ENCODE measurements at places on chromosomes 2 and 18.

GRCh38 chr2:42800981-42801380 is 8.6 kb upstream of the HAAO start:
- no peak for DNase-seq

- peak; percentile 30 for DNase-seq
Measured at GRCh38 chr18:56702946-56703345, 51.8 kb downstream of the WDR7 start.

- DNase-seq = no peak
Measured at GRCh38 chr2:46029332-46029811, 267.8 kb upstream of the EPAS1 start.

GRCh38 chr2:85401844-85402243 is 8.3 kb downstream of the CAPG start:
- no peak for DNase-seq

GRCh38 chr18:68150961-68151360 is 563.9 kb downstream of the TMX3 start:
- DNase-seq = no peak

- no peak for DNase-seq
Measured at GRCh38 chr2:170215021-170215420, 37.1 kb downstream of the MYO3B start.

DNA sequence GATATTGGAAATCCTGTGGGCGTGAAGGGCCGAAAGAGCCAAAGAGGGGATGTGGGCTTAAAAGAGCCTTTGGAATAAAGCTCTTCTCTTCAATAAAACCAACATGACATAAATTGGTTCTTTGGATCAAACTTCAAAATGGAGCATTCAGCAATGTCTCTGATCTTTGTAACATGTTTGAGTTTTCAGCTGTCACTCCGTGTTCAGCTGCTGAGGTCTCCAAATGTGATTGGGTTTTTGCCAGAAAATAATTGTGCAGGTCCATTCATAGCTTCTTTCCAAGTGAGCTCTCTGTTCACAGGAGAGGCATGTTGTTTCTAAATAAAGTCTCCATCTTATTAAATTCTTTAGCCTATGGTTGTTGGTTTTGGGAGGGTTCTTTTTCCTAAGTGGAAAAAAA is 127.6 kb upstream of the CCDC68 start:
- no peak for DNase-seq

GRCh38 chr2:239026711-239027361 is 179.0 kb downstream of the TWIST2 start:
- no peak for DNase-seq

DNA sequence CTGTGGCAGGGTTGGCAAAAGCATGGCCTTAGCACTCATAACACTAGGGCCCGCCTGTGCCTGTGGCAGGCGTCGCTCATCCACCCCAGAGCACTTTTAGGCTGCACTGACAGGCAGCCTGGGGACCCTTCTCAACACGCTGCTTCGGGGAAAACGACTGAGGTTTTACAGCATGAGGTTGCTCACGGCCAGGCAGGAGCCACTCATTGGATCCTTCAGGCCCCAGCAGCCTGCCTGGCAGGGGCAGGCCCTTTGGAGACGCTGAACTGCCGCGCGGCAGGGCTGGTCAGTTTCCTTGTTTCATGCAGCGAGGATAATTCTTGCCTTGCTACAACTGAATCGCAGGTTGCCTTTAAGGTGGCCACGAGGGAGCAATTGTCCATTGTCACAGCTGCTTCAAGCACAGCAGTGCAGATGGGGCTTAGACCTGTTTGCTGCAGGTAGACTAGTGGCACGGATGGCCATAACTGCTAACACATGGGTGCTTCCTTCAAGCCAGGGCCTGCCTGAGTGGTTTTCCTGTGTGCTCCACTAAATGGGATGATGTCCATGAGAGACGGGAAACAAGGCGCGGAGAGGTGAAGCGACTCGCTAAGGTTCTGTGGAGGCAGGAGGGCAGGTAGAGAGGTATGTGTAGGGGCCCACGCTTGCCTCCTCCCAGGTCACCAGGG is 49.9 kb upstream of the HS6ST1 start:
- no peak for DNase-seq

DNA sequence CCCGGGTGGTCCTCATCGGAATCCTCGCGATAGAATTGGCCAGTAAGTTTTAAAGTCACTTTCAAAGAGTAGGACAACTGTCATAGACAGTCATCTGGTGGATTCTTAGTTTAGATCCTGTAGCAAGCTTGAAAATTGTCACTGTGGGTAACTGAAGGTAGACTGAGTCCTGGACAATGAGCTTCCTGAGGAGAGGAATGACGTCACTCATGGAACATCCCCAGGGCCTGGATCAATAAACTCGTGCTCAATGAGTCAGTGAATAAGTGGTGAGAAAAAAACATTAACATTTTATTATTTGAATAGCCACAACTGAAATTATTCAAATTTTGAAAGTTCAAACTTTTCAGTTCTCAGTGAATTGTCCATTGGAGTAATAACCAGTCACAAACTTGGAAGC is 101.4 kb upstream of the CXCR4 start:
- no peak for DNase-seq

DNA sequence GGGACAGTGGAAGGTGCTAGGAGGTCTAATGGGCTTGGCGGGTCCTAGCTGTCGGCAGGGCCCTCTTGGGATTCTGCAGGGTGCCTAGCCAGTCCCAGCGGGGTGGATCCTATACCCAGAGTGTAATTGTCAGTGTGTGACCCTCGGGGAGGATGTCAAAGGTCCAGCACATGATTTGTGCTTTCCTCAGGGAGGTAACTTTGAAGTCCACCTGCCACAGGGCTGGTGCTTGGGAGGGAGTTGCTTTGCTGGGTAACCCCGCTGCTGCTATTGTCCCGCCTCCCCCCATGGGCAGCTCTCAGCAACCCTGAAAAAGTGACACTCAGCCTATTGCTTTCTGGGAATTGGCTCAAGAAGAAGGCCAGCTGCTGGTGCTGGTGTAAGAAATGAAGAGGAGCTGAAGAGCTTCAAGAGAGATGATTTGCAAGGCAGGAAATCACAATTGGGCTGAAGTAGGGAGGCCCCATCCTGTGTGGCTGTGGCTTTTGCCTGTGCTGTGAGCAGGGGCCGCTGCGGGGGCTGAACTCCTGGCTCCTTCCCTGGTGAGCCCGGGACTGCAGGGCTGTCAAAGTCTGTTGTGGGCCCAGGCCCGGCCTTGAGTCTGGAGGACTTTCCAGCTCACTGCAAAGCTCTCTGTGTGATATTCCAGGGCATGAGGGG is 36.4 kb downstream of the EMILIN2 start:
- DNase-seq = no peak

- no peak for DNase-seq
Measured at GRCh38 chr2:9329497-9329896, 93.8 kb downstream of the ITGB1BP1 start.

DNA sequence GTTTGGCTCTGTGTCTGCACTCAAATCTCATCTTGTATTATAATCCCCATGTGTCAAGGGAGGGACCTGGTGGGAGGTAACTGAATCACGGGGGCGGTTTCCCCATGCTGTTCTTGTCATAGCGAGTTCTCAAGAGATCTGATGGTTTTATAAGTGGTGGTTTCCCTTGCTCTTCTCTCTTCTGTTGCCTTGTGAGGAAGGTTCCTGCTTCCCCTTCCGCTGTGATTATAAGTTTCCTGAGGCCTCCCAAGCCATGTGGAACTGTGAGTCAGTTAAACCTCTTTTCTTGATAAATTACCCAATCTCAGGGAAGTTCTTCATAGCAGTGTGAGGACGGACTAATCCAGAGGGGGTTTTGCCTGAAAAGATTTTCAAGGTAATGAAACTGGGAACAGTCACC is 245.4 kb downstream of the GALR1 start:
- no peak for DNase-seq

DNA sequence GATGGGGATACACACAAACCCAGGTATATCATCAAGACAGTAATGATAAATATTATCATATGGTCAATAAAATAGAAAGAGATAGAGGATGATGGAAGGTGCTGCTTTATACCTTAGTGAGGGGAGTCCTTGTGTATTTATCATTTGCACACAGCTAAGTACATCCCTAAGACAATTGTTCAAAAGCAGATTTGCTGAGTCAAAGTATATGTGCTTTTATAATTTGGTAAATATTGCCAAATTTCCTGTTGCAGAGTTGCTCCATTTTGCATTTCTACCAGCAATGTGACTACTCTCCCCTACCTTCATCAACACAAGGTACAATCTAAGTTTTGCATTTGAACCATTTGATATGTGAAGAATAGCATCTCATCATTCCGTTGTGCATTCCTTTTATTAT is 22.6 kb upstream of the PLEK start:
- DNase-seq = no peak

DNA sequence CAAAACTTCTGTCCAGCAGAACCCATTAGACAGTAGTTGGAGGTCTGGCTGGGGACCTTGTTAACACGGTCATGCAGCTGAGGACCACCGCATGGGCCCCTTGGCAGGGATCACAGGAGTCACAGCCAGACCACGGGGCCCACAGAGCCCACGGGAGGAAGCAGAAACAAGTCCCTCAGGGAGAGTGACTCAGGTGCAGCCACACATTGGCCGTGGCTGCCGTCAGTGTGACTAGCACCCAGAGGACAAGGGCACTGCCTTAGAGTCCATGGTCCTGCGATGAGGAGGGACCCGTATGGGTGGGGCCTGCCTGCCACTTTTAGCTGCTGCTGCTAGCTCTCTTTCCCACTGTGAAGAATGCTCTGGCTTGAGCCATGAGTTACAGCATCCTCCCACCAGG is 5.9 kb upstream of the RFX8 start:
- no peak for DNase-seq

- DNase-seq = no peak
Measured at GRCh38 chr2:211367293-211367692, 810.9 kb downstream of the CPS1 start.

DNA sequence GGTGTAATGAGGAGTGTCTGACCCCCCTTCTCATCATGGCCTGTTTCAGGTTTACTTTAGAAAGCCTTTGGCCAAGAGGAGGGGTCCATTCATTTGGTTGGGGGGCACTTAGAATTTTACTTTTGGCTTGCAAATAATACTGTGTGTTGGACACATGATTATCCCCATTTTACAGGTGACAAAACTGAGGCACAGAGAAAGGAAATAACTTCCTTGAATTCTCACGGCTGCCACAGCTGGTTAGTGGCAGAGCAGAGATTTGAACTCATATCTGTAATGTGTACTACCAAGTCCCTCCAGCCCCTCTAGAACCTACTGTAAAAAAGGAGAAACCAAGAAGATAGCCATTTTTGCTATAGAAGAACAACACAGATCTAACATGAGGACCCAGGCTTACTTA is 124.8 kb upstream of the NDUFV2 start:
- DNase-seq = no peak

- DNase-seq = no peak
Measured at GRCh38 chr2:189300916-189301315, 121.4 kb upstream of the COL5A2 start.

GRCh38 chr18:33062834-33063364 is 290.1 kb upstream of the KLHL14 start:
- no peak for DNase-seq

- no peak for DNase-seq
Measured at GRCh38 chr2:69958480-69958879, 3.0 kb downstream of the ASPRV1 start.

- DNase-seq = peak; percentile 17
Measured at GRCh38 chr2:45852450-45853150, 201.1 kb downstream of the PRKCE start.

DNA sequence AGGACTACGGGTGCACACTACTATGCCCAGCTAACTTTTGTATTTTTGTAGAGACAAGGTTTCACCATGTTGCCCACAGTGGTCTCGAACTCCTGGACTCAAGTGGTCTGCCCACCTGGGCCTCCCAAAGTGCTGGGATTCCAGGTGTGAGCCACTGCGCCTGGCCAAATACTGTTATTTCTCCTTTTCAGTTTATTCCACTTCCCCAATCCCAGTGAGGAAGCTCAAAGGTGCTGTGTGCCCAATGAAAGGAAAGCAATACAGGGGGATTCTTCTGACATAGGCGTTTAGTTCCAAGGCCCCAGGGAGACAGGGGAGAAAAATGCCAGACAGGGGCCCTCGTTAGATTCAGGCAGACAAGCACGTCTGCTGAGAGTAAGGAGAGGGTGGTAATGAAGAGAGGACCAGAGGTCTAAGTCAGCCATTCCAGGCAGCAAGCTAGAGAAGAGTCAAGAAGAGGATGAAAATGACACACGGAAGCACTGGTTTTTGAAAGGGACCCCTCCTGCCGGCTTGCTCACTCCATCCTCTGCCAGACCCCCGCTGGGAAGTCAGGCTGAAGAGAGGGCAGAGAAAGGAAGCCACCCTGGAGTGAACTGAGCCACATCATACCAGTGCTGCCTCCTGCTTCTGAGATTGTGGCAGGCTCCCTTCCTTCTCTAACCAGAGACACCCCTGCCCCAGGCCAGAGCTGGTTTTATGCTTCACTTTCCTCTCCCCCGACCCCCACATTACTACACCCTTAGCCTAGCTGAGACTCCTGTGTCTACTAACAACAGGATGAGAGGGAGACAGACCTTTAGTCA is 6.7 kb downstream of the INO80C start:
- no peak for DNase-seq

GRCh38 chr2:120310136-120310535 is 35.8 kb upstream of the INHBB start:
- no peak for DNase-seq

DNA sequence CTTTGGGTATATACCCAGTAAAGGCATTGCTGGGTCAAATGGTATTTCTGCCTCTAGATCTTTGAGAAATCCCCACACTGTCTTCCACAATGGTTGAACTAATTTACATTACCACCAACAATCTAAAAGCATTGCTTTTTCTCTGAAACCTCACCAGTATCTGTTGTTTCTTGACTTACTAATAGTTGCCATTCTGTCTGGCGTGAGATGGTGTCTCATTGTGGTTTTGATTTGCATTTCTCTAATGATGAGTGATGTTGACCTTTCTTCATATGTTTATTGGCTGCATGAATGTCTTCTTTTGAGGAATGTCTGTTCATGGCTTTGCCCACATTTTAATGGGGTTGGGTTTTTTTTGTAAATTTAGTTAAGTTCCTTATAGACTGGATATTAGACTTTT is 382.6 kb upstream of the ZNF804A start:
- DNase-seq = no peak

DNA sequence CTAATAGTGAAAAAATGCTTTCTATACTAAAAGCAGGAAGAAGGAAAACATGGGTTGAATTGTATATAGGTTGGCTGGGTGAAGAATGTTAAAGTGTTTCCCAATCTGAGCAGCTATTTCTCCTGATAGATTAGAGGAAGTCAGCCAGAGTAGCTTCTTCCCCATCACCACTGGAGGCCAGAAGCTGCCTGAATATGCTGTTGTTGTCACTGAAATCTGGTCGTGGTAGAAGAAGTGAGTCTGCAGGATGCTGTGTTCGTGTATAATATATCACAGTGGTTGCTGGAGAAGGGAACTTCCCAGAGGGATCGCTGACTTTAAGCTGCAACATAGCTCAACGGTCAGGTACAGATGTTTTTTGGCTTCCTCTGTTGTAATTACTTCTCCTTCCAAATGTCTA is 247.5 kb upstream of the LRATD1 start:
- no peak for DNase-seq

DNA sequence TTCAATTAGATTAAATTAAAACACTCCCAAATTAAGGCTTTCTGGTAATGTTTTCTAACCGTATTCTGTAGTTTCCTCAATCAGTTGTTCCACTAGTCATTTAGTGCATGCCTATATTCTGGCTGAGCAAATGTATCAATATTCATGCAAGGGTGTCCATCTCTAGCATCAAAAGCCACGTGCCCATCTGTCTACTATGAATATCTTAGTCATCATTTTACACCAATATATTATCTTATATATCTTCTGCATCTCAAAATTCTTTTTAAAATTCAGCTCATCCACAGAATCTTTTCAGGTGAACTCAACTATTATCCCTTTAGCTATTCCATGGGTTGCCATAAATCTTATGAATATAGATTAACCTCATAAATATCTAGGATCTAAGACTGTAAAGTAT is 488.2 kb downstream of the PARD3B start:
- DNase-seq = no peak
